ENCODE measurements at places on chromosomes 16 and 17. TPM values are rescaled to one million over a fixed set of nuclear protein-coding genes. Genes with fewer than 3 reads are reported as not detected.
A peak's percentile ranks its signal among the peaks of the same experiment; 100 is the strongest.

GRCh38 chr17:43437756-43438155 lies 39.0 kb downstream of the ARL4D start:
- DNase-seq = no peak

The HOXB4 gene
- total RNA-seq = 14.5 TPM

The P2RX5 gene
- total RNA-seq = not detected

The ABCC12 gene
- not detected for total RNA-seq

The CMTM1 gene
- total RNA-seq = 5.8 TPM

GRCh38 chr17:19755821-19756510 lies 7.9 kb upstream of the ALDH3A1 start:
- no peak for DNase-seq

The SLC16A13 gene
- 0.16 TPM for total RNA-seq

- no peak for DNase-seq
Observed at GRCh38 chr17:28071891-28072606, 29.6 kb downstream of the NLK start.

The ASB16 gene
- total RNA-seq = 0.03 TPM

The PRRT2 gene
- total RNA-seq = not detected

DNA sequence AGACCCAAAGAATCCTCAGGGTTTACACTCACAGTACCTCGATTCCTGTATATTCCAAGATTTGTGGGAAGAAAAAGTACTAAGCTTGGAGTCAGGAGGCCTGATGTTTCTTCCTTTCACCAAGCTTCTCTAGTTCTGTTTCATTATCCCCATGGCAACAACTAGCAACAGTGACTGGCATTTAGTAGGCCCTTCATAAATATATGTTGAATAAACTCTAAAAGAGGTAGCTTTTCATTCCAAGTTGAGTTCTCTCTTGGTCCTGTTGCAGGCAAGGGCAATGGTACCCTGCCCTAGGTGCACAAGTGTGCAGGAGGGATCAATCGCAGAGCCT lies 527 bp upstream of the UBE2Z start:
- no peak for DNase-seq

- no peak for DNase-seq
Observed at GRCh38 chr17:70654706-70655105, 485.4 kb downstream of the KCNJ2 start.

GRCh38 chr16:57699481-57699880 lies 4.9 kb downstream of the DRC7 start:
- no peak for DNase-seq

- peak; percentile 93 for DNase-seq
Observed at GRCh38 chr17:37844158-37844976, 79.8 kb upstream of the TBC1D3K start.

GRCh38 chr17:66562119-66562518 lies 259.7 kb downstream of the PRKCA start:
- DNase-seq = no peak

DNA sequence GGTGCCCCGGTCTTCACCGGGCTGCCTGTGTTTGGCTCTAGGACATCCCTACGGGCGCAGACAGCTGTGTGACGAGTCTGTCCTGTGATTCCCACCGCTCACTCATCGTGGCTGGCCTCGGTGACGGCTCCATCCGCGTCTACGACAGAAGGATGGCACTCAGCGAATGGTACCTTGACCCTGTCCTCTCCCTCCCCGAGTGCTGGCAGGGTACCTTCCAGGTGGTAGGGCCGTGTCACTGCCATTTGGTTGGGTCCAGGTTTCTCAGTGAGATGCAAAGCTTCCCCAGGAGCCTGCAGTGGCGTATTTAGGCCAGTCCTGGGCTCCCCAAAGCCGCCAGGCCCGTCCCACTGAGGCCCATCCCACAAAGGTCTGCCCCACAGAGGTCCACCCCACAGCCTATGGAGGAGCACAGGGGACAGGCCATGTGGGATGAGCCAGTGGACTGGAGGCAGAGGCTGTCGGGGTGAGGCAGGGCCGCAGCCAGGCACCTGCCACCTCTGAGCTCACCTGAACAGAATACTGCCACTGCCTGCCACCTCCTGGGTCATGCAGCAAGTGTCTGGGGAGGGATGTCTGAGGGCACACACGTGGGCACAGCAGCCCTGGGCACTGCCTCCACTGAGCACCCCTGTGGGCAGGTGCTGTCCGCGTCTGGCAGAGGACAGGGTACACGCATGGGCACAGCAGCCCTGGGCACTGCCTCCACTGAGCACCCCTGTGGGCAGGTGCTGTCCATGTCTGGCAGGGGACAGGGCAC lies 31.4 kb upstream of the CHMP6 start:
- no peak for DNase-seq

GRCh38 chr17:76276461-76277299 lies 11.5 kb downstream of the UBALD2 start:
- DNase-seq = no peak

GRCh38 chr17:57607553-57608120 lies 137.5 kb downstream of the CCDC182 start:
- DNase-seq = no peak

The HOXB1 gene
- total RNA-seq = not detected

GRCh38 chr17:58334256-58334655 lies 5.7 kb upstream of the TSPOAP1 start:
- DNase-seq = no peak

DNA sequence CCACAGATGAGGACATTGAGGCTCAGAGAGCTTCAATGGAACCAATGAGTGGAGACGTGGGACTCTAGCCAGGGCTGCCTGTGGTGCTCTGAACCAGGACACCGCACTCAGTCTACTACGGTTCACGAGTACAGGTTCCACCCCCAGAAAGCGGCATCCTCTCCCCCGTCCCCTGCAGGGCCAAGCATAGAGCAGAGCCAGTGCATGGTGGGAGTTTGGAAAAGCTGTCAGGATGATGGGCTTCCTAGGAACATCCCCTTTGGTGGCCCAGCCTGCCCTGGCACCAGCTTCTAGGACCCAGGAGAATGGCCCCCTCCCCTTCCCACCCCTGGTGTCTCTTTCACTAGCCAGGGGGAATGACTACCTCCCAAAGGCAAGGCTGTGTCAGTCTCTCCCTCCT lies 8.4 kb downstream of the ZNF319 start:
- DNase-seq = no peak

The ZNF469 gene
- 0.33 TPM for total RNA-seq

The EFCAB3 gene
- not detected for total RNA-seq

- no peak for DNase-seq
Observed at GRCh38 chr16:51638339-51639135, 487.5 kb upstream of the SALL1 start.

DNA sequence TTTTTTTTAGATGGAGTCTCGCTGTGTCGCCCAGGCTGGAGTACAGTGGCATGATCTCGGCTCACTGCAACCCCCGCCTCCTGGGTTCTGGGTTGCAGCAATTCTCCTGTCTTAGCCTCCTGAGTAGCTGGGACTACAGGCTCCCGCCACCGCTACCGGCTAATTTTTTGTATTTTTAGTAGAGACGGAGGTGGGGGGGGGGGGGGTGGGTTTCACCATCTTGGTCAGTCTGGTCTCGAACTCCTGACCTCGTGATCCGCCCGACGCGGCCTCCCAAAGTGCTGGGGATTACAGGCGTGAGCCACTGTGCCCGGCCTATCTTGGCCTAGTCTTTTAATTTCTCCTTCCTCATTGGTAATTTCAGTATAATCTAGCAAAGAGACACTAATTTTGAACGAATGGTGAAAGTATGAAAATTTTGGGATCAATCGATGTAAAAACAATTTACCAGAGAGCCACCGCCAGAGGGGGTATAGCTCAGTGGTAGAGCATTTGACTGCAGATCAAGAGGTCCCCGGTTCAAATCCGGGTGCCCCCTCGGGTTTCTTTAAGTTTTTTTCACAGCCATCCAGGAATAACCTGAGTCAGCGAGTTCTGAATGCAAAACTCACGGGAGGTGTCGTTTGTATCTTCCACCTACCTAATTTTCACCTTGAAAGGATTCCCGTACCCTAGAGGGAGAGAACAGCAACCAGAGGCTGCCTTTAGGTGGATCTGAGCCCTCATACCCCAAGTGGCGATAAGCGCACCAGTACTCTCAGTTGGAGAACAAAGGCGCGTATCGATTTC lies 2.5 kb upstream of the LASP1 start:
- peak; percentile 96 for DNase-seq

The SLC52A1 gene
- not detected for total RNA-seq

- no peak for DNase-seq
Observed at GRCh38 chr17:40348562-40349476, 15.7 kb downstream of the GJD3 start.

- DNase-seq = no peak
Observed at GRCh38 chr16:4046221-4046620, 70.0 kb downstream of the ADCY9 start.

The ABAT gene
- 0.36 TPM for total RNA-seq

The CORO1A gene
- total RNA-seq = 10.1 TPM

DNA sequence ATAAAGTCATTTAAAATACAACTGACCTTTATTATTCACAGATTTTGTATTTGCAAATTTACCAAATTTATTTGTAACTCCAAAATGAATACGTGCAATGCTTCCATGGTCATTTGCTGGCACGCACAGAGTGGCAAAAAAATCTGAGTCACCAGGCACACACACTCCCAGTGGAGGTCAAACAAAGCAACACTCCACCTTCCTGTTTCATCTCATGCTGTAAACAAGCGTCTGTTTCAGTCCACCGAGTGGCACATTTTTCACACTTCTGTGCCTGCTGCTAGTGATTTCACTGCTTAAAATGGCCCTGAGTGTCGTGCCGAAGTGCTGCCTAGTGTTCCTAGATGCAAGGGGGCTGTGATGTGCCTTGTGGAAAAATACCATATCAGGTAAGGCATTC lies 17.8 kb upstream of the ITGAE start:
- no peak for DNase-seq

The MYCBPAP gene
- not detected for total RNA-seq

- no peak for DNase-seq
Observed at GRCh38 chr16:13344001-13344400, 442.6 kb downstream of the SHISA9 start.

DNA sequence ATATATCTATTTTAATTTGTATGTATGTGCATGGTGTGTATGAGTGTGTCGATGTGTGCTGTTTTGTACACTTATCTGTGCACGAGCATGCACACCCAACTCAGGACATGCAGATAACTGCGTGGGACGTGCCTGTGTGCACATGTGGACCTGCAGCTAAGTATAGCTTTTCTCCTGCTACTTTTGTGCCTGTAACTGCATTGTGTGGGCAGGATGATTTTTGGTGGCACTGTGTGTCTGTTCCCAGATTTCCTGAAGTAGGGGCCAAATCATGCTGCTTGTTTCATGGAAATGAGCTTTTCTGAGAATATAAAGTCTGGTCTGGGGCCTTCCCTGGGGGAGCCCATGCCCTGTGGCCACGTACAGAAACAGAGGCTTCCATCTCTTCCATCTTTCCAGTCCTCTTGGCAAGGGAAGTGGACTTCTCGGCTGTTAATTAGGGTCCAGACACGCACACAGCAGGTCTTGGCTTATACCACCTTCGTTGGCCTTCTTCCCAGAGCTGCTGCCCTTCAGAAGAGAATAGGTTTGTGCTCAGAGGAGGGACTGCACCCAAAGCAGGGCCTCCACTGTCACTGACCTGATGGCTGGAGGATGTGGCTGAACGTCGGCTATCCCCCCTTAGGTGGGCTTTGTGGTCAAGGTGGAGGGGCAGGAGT lies 30.2 kb downstream of the SPNS3 start:
- DNase-seq = no peak

The GPRC5B gene
- total RNA-seq = 0.16 TPM

GRCh38 chr17:51299859-51300258 lies 39.5 kb downstream of the UTP18 start:
- no peak for DNase-seq

The SAP30BP gene
- total RNA-seq = 53.8 TPM

DNA sequence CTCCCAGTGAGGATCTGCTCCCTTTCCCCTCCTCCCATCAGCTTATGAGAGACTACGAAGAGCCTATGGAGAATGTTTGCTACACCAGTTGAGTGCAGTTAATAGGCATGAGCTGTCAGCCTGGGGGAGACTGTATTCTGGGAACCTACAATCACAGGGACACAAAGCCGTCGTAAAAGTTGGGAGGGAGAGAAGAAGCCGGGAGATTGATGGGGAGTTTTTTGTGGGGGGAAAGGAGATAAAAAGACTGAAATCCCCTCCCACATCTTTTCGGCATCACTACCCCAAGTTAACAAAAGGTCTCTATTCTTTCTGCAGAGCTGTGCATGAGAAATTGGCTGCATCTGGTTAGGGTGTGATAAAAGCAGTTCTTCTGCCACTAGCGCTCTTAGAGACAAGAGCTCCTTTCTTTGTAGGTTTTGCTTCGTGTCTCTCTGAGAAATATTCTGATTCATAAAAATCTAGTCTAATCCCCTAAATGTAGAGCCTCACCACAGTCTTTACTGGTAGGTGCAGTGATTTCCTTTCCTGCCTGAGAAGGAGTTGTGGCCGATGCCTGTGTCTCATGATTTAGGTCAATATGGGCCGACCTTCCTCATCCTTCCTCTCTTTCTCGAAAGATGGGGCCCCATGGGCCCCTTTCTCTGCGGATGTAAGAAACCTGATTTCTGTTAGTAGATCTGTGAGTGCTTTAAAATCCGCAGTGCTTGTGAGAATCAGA lies 77.4 kb downstream of the BPTF start:
- DNase-seq = no peak

The CCL8 gene
- total RNA-seq = not detected

GRCh38 chr17:77800816-77801215 lies 157.7 kb upstream of the TNRC6C start:
- DNase-seq = no peak

The CMTM2 gene
- not detected for total RNA-seq

DNA sequence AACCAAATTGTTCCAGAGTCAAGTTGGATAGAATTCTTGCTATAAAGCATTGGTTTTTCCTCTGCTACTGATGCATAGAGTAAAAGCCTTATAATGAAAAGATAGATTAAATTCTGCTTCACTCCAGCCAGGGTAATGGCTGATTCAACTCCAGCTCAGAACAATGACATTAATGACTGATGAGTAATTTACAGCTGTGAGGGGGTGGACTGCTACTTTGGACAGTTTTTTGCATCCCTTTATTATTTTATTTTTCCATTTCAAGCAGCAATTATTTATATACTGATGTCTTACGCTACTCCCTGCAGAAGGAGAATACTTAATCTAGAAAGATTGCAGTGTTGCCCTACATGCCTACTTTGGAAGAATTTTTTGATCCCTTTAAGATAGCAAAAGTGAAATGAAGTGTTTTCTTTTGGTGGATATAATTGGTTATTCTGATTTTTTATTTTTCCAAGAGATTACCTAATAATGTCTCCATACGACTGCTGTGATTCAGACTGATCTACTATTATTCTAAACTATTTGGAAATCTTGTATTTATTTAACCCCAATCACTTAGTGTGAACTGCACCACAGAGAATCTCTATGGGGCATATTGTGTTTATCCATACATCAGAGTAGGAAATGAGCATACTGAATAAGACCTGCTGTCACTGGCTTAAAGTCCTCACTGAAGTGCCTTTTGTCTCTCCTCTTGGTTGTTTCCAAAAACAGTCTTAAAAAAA lies 149.5 kb downstream of the TRIM37 start:
- no peak for DNase-seq

DNA sequence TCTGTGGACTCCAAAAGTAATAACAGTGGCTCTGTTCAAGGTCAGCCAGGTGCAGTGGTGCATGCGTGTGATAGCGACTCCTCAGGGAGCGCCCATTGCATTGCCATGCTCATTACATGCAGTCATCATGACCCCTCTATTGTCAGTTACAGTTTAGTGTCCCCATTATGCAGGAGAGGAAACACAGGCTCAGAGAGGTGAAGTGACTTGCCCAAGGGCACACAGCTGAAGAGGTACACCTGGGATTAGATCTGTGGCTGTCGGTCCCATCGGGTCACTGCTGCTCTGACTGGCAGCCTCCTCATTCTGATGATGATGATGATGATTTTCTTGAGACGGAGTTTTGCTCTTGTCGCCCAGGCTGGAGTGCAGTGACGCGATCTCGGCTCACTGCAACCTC lies 7.6 kb downstream of the LAT start:
- DNase-seq = no peak

- no peak for DNase-seq
Observed at GRCh38 chr17:1074886-1075605, 78.1 kb downstream of the TIMM22 start.

The MPV17L gene
- total RNA-seq = not detected

Measured in HT-29 (cell line).